ENCODE measurements at places on chromosomes 13 and 19. TPM values are rescaled to one million over a fixed set of nuclear protein-coding genes. Genes with fewer than 3 reads are reported as not detected.

ZNF554 gene
- total RNA-seq, result 3.2 TPM

S1PR2 gene
- 18.1 TPM for total RNA-seq

NKPD1 gene
- 0.57 TPM for total RNA-seq

GRCh38 chr19:30498707-30499106 lies 126.5 kb downstream of the ZNF536 start:
- no peaks in the 10 kb centered on the region for H3K4me1 ChIP-seq
- no peak for DNase-seq
- H3K27me3 ChIP-seq, result no peaks in the 10 kb centered on the region
- no peaks in the 10 kb centered on the region for H3K36me3 ChIP-seq

DNA sequence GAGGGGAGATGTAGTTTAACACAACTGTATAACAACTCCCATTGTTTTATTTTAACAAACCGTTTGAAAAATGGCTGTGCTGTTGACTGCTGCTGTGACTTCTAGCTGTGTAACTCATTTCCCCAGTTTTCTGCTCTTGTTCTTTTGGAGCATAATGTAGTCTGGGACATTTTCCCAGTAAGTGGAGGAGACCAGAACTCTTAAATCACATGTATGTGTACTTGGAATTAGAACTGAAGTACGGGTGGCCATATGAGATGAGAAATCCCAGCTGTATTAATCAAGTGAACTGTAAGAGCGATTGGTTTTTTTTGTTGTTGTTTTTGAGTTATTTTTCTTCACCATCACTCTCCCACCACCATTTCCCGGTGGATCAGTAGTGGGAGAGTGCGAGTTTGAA lies 49.4 kb upstream of the RNF113B start:
- H3K4me3 ChIP-seq, result no peak overlapping the region
- no peak overlapping the region for H3K27ac ChIP-seq
- H3K4me1 ChIP-seq, result no peaks in the 10 kb centered on the region
- H3K36me3 ChIP-seq, result no peaks in the 10 kb centered on the region
- H3K27me3 ChIP-seq, result peaks cover 34% of the 10 kb centered on the region
- no peak for DNase-seq

All from T-helper 17 cell (primary cell).